ENCODE measurements at places on chromosomes 3 and 15.

GRCh38 chr15:80945605-80946004 lies 44.0 kb downstream of the MESD start:
- DNase-seq: no peak

- DNase-seq: peak; percentile 8
Measured at GRCh38 chr3:112136959-112137693, 4.1 kb upstream of the GCSAM start.

DNA sequence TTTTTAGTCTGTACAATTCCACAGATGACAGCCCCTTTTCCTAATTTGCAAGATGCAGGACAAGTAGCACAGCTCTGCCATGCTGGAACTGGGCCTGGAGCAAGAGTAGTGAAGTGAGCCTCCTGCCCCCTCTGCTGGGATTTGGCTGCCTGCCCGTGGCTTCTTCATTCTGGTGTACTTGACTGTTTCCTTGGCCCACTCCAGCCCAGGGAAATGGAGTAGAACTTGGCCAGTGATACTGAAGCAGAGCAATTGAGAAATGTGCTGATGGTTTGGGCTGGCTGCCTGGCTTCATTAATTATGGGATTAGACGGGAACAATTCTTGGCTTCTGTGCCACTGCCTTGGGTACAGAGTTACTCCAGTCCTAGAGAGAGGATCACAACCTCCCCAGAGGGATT lies 2.8 kb downstream of the GPD1L start:
- no peak for DNase-seq

GRCh38 chr3:166100730-166101129 lies 263.5 kb upstream of the BCHE start:
- DNase-seq: no peak

DNA sequence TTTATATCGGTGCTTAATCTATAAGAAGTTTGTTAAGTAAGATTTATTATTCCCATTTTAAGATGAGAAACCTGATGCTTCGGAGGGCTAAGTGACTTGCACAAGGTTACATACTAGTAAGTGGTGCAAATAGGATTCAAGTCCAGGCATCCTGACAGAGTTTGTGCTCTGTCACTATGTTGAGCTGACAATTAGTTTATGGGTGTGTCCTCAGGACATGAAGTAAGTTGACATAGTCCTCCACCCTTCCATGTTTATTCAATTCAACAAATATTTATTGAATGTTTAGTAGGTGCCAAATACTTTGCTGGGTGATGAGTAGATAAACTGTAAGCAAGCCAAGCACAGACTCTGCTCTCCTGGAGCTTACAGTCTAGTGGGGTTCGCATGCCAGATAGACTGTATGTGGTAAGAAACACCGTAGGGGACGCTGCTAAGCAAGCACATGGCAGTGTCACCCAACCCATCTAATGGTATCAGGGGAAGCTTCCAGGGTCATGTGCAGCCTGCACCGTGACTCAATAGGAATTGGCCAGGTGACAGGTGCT lies 342.7 kb upstream of the SATB1 start:
- no peak for DNase-seq

DNA sequence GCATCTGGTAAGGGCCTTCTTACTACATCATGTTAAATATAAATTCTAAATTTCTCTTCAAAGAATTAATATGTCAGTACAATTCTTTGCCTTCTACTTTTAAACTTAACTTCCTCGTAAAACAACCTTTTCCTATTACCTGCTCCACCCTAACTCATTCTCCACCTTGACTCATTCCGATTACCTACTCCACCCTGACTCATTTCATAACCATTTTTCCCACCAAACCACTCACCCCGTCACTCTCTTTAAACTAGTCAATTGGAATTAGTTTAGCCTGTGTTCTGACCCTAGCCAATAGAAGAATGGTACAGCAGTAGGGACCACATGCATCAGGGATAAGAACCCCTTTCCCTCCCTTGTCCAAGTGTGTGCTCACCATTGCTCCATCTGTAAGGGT lies 65.6 kb downstream of the PLSCR2 start:
- no peak for DNase-seq

DNA sequence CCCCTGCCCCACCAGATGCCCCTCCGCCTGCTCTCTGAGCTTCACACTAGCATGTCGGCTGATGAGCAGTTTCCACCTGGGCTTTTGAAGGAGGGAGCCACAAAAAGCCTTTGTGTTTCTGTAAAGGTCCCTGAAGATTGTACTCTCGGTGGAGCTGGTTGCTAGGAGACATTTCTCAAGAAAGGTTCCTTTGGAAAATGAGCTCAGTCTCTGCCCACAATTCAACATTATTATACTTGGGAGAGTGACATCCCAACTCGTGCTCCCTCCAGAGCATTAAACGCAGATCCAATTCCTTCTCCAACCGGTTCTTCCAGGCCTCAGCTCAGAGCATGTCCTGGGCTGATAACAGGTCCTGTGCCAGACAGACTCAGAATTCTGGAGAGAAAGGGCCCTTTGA lies 26.8 kb upstream of the FAM107A start:
- DNase-seq: no peak

DNA sequence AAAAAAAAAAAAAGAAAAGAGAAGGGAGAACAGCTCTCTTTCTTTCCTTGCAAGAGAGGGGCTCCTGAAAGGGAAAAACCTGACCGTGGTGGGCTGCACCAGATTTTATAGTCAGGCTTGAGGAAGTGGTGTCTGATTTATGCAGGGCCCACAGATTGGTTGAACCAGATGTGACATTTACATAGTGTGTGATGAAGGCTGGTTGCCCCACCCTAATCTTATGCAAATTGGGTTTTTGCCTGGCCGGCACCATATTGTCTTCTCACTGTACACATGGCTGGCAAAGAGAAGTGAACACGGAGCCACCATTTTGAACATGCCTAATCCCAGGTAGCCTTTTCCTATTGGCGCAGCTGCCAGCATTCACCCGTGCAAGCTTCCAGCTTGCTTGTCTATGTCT lies 154.4 kb downstream of the OXSM start:
- DNase-seq: no peak

GRCh38 chr3:144754076-144754783 lies 782.6 kb downstream of the DIPK2A start:
- DNase-seq: no peak

- DNase-seq: no peak
Measured at GRCh38 chr3:5531741-5532290, 344.3 kb downstream of the EDEM1 start.

DNA sequence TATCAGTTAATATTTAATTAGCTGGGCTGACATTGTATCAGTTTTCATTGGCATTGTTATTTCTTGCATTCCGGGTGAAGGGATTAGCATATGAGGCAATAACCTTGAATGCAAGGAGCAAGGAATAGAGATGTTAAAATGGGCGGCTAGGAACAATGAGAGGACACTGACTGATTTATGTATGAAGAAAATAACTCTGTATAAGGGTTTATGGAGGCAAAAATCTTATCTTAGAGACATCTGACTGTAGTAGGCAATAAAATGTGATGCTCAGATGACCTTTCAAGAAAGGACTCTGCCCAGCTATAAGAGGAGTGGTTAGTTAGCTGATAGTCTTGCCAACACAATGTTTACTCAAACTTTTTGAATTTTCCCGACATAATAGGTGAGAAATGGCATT lies 158.3 kb downstream of the EFHB start:
- no peak for DNase-seq

DNA sequence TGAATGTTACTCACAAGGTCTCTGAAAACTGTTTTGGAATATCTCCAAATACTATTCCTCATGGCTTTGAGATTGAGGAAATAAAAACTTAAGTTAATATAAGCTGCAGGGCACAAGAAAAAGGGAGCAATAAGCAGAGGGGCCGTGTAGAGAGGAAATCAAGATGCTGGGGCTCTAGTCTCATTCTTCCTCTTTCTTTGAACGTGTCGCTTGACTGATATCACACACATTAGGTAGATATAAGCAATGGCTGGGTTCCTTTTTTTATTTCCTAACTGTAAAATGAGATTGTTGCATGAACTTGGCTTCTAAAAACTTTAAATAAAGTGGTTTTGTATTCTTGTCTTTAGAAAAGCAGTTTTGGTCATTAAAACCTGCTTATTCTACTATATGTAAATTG lies 326.7 kb upstream of the ROPN1 start:
- no peak for DNase-seq

DNA sequence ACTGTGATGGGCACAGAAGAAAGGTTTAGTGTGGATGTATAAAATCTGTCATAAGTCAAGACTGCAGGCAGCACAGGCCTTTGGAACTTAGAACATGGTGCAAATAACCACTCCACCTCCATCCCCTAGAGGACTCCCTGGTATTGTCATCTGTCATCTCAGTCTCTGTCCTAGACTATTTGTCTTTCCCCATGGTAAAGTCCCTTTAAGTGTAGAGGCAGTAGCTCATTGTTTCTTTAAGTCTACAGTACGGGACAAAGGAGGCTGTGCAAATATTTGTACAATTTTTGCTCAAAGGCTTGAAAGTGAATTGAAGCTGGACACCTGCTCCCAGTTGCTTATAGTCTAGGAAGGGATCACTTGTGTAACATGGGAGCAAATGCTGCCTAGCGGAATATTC lies 3.2 kb upstream of the PXYLP1 start:
- DNase-seq: no peak

DNA sequence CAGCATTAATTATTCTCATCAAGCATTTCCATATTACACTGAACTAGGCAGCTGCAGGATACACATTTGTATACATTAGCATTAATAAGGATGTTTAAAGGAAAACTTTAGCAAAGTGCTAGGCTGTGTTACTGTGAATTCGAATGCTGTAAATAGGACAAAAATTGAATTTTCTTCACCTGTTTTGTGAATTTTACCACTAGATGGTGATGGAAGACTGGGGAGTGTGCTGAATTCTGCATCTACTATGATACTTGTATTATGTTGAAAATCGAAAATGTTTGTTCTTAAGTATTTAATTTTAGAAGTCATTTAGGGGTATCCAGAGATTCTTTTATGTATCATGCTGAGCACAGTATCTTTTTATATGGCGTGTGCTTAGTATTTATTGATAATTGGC lies 12.3 kb upstream of the P2RY14 start:
- no peak for DNase-seq

DNA sequence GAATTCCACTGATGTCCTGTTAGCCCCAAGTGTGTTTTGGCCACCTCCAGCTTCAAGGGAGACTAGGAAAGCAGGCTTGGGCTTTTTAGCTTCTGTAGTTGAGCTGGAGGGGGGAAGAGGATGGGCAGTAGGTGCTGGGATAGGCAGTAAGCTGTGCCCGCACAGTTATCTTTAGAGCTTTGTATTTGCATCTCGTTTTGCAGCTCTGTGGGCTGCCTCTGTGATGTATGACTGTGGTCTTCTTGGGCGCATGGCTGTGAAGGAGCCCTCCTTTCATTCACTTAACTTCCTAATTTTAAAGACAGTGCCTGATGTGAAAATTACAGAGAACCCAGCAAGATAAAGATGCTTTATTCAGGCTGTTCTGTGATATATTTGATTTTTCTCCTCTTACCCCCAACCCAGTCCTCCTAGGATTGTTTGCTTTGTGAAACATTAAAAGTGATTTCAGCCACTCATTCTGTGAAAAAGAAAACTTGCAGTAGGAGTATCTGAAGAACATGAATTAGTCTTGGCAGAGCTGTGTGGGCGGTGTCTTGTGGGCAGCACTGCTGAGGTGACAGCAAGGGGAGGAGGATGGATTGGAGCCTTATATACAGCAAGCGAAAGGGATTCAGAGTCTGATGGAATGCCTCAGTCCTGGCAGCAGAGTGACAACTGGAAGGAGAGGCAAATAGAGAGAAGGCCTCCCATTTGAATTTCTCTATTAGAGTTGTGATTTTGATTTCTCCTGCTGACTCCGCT lies 74.3 kb downstream of the LARS2 start:
- peak; percentile 51 for DNase-seq

DNA sequence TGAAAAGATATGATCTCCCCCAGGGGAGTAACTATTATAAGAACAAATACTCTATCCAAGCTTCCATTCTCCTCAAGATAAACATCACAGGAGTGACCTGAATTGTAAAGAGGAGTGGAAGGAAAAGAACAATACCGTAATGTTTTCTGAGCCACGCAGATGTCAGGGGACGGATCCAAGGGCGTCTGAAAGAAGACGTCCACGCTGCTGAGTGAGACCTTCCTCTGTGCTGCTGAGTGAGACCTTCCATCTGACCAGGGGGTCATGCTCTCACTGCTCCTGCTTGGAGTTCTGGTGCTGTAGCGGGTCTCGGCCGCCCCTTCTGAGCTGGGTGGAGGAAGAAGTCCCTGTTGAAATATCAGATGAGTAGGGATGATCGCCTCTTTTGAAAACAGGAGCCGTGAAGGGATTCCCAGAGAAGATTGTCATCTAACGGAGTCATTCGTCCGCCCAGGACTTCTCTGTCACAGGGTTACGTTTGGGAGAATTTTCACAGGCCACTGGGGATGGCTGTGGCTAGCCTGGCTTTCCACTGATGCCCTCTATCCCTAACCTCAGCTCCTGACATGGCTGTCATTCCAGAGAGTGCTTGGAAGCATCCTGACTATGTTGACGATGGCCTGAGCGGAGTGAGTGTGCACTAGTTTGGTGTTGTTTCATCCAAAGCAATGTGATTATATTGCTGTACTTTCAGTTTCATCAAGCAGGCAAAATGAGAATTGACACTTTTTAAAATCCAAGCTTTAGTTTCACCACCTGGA lies 184.9 kb downstream of the APBA2 start:
- DNase-seq: no peak

DNA sequence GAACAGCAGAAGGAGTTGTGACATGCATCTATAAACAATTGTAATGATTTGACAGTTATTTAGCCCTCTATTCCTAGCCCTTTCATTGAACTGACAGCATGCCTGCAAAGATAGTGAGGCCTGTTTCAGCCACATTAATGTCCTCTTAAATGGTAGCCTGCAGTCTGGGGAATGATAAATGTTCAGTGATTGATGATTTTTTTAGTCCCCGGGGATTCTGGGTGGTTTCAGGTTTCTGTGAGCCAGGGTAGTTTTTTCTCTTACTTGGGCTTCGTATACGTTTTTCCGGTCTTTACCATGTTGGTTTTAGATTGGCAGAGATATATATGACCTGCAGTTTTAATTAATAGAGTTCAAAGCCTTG lies 172.0 kb downstream of the TCF12 start:
- no peak for DNase-seq

- DNase-seq: no peak
Measured at GRCh38 chr3:71305231-71306206, 278.0 kb downstream of the FOXP1 start.

DNA sequence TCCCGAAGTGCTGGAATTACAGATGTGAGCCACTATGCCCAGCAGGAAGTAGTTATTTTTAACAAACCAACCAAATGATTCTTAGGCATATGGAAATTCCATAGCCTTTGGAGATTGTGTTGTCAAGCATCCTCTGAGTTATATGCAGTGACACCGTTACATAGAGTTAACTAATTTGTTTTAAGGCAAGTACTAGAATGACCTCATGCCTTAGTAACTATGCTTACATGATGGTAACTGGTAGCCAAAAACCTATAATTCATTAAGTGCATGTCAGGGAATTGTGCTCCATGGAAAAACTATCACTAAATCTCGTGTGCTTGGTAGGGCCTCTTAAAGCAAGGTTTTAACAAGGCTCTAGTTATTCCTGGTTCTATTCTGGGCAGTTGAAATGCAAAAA lies 392.8 kb downstream of the TUSC7 start:
- no peak for DNase-seq
